Esophagus muscularis mucosa (tissue), 4 donors: ENCODE measurements at places on chromosomes 2 and 18.

DNA sequence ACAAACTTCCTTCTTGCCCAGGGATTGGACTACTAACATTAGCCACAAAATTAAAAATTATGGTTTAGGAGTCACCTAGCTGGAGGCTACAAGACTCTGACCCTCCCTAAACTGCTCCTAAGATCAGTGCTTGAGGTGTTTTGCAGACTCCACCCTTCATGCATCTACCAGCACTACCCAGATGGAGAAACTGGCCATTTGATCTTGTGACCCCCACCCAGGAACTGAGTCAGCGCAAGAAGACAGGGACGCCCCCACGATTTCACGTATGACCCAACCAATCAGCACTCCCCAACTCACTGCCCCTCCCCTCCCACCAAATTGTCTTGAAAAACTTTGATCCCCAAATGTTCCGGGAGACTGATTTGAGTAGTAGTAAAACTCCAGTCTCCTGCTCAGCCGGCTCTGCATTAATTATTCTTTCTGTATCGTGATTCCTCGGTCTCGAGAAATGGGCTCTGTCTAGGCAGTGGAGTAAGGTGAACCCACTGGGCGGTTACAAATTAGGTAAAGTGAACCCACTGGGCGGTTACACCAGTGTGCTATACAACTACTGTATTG is 40.1 kb upstream of the CCDC88A start:
- DNase-seq, result no peak

GRCh38 chr2:237885111-237885930 is 25.9 kb downstream of the RAMP1 start:
- no peak for DNase-seq

DNA sequence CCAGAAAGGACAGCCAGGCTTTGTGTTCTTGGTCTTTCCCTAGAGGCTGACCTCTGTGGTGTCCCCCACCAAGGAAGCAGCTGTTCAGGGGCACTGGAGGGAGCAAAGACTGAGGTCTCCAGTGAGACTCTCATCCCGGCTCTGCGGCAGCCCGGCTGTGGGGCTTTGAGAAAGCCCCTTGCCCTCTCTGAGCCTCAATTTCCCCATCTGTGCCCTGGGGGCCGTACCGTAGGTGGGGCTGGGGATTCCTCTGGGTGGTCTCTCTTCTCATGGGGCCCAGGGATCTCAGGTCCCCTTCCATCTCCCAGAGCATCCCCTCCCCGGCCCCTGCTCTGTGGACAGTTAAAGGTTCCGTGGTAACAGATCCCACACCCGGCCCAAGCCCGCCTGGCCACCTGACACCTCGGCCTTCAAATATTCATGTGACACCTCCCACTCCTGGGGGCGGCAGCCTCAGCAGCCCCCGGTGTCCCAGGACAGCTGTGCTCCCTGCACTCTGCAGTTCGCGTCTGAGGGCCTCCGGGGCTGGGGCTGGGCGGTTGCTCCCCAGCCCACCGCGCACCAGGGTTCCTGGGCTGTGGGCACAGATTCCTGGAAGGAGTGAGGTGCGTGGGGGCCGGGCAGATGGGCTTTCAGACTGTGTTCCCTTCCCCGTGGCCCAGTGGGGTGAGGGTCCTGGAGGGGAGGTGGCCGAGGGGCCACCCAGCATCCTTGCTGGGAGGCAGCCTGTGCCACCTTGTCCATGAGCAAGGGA is 15.1 kb upstream of the KLHL30 start:
- no peak for DNase-seq

DNA sequence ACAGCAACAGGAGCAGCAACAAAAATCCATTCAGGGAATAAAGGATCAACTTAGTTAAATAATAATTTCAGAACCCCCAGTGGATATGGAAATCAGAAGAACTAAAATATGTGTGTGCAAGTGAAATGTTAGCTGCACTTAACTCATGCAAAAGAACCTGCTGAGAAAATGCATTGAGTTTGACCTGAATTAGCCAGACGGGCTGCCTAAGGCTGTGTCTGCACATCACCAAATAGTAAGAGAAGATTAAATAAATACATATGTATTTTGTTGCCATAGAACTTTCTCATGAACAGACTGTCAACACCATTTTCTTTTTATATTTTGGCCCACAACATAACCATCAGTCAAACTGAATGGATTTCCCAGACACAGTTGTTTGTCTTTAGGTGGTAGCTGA is 262.0 kb upstream of the PIK3C3 start:
- no peak for DNase-seq

DNA sequence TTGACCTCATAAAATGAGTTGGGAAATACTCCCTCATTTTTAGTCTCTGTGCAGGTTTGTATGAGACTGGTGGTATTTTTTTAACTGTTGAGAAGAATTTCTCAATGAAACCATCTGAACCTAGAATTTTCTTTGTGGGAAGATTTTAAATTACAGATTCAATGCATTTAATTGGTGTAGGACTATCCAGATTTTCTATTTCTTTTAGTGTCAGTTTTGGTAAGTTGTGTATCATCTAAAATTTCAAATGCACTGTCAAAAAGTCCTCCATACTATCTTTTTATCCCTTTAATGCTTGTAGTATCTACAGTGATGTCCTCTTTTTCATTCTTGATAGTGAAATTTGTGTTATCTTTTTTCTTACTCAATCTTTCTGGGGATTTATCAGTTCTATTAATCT is 1.8 kb upstream of the BOK start:
- no peak for DNase-seq

DNA sequence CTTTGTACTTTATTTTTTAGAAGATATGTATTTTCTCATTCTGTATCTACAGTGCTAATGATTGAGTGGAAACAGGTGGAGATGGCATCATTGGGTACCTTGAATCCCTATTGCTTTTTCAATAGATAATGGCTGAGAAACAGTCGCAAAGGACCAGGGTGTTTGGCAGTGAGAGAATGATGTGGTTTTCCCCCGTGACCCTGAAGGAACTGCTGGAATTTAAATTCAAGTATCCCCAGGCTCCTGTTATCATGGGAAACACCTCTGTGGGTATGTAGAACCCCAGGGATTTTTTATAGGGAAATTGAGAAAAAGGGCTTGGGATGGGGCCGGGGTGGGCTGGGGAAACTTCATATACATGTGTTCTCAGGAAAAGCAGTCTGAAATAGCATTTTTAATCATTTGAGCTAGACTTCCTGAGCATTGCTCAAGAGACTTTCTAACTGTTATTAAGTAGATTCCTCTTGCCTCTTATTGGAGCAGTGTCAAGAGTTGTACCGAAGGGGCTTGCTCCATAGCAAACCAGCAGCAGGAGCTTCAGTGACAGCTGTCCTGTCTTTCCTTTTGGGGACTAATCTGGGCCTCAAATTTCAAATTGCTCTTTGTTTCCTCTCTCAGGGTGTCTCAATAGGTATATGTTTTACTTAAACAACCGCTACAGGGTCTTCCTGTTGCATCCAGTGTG is 18.9 kb downstream of the AOX1 start:
- peak; percentile 47 for DNase-seq

- DNase-seq, result peak; percentile 39
These were observed 162.3 kb upstream of the REV1 start for GRCh38 chr2:99651930-99652670.
